Aorta (tissue), 5 donors: ENCODE measurements at places on chromosomes 3 and 15.

DNA sequence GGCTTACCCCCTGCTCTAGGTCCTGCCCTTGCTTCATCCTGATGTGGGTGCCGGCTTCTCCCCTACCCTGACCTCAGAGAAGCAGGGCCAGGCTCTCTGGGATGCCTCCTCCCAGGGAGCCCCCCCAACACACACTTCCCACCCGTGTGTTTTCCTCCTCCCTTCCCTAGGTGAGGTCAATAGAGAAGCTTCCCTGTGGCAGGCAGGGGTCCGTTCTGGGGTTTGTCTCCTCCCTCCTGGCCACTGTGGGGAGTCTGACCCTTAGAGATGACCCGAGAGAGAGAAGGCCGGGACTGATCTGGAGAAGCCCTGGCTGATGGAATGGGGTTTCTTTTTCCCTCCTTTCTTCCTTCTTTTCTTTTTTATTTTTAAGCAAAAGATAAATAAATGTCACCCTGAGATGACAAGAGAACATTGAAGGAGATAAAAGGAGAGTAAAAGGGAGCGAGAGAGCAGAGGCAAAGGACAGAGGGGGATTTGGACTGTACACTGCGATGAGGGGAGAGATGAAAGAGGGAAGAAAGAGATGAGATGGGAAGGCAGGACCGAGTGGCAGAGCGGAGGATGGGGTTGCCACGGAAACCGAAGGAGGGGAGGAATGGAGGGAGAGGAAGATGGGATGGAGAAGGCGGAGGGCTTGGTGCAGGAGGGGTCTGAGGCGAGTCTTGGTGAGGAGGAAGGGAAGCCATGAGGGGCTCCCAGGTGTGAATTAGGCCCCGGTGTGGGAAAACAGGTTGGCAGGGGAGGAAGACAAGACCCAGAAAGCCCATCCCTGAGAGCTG is 48.4 kb downstream of the IDH2 start:
- no peak for DNase-seq

DNA sequence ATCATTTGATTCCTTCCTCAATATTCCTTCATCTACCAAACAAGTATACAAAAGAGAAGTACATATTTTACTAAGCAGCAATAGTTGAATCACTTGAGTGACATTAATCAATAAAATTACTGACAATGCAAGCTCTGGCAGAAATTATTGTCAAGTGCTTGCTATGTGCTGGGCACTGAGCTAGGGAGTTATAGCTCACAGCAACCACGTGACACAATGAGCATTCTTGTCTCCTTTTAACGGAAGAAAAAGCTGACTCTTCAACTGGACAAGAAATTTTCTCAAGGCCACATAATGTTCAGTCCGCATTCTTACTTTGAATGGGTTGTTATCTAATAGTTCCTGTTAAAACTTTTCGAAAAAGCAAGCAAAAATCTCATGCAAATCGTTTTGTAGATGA is 500.1 kb downstream of the PYDC2 start:
- no peak for DNase-seq

DNA sequence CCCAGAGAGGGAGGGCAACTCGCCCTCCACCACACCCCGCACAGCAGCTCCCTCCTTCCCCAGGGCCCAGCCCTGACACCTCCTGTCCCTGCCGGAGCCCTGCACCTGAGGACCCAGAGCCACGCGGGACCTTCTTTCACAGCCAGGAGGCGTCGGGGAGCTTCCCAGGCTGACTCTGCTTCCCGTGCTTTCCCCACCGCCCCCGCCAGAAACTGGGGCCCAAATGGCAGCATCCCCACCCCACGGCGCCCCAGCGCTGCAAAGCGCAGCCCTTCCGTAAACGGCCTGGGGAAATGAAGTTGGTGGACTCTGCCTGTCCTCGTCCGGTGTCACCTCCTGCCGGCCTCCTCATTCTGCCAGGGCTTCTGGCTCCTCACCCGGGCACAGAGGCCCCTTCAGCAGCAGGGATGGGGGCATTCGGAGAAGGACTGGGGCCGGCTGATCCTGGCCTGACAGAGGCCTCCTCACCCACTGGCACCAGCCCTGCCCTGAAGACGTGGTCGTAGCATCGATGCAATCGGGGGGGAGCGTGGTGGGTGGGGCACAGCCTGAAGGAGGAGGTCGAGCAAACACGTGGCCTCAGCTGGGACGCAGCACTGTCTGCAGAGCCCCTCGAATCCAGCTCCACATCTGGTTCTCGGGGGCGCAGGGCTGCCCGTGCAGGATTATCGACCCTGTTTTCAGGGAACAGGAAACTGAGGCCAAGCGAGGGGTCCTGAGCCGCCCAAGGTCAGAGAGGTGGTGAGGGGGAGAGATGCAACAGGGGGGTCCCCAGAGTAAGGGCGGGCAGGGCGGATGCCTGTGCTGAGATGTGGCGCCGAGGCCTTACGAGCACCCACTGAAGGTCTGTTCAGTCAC is 235.4 kb downstream of the XXYLT1 start:
- no peak for DNase-seq

DNA sequence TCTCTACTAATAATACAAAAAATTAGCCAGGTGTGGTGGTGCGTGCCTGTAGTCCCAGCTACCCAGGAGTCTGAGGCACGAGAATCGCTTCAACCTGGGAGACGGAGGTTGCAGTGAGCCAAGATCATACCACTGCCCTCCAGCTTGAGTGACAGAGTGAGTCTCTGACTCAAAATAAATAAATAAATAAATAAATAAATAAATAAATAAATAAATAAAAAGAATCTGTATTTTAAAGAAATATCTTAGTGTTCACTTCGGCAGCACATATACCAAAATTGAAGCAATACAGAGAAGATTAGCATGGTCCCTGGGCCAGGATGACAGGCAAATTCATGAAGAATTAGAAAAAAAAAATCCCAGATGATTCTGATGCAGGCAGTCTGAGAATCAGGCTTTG is 51.9 kb downstream of the ROBO2 start:
- DNase-seq, result no peak

GRCh38 chr3:43296565-43296964 is 10.2 kb downstream of the SNRK start:
- DNase-seq, result no peak

- no peak for DNase-seq
Observed at GRCh38 chr3:186985661-186986364, 55.5 kb downstream of the ST6GAL1 start.

- no peak for DNase-seq
Observed at GRCh38 chr15:60752973-60753720, 274.2 kb upstream of the ICE2 start.

- no peak for DNase-seq
Observed at GRCh38 chr15:58357529-58358476, 74.0 kb upstream of the LIPC start.

DNA sequence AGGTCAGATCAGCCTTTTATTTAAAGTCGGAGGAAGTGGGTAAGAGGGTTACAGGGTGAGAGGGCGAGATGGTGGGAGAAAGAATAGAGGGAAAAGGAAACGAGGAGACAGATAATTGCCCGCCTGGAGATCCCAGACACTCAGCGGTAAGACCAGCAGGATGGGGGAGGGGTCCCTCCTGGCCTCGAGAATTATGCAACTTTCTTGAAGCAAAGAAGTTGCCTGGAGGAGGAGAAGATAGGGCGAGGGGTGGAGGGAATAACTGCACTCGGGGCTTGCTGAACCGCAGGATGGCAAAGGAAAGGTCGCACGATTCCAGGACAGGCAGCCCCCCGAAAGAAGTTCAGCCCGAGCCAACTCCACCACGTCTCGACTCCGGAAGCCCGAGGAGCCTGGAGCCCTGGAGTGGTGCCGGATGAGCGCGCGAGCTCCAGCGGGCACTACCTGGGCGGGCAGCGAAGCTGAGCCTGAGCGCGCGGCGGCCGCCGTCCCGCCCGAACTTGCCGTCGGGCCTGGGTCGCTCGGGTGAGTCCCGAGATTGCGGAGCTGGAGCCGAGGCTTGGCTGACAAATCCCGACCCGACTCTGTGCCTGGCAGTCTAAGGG is 402 bp downstream of the WWTR1 start:
- no peak for DNase-seq
